Activated T-helper 1 cell treated with anti-CD3 and anti-CD28 coated beads, Interleukin-12 subunit alpha, Interleukin-12 subunit beta, Interleukin-2, Interleukin-4 antibody, amounts not matched to agents 30 ng/mL and 10 ng/mL and 1 ng/mL, durations not matched to agents 14 hours and 24 hours and 36 hours (primary cell): ENCODE measurements at places on chromosomes 12 and 14.

GRCh38 chr12:54197010-54197409 lies 8.2 kb upstream of the SMUG1 start:
- DNase-seq = no peak

DNA sequence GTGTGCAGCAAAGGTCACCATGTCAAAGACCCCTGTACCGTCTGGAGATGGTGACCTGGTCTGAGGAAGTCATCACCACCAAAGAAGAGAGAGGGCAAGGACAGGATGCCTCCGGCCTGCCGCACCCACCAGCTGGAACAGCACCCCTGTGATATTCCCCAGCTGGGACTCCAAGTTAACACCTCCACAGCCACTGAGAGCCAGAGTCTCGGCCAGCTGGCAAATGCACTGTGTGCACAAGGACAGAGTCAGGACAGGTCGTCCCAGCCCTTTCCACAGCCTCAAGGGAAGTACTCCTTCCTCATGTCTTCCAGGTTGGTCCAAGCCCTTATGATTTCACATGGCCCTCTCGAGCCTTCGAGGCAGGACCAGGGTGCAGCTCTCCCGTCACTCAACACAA lies 19.3 kb upstream of the FKBP4 start:
- DNase-seq = no peak

GRCh38 chr14:23630687-23631086 lies 5.5 kb upstream of the DHRS2 start:
- no peak for DNase-seq

GRCh38 chr14:74934041-74934440 lies 11.0 kb upstream of the RPS6KL1 start:
- no peak for DNase-seq
